Vagina (tissue), 2 donors: ENCODE measurements at places on chromosomes 4 and X.

DNA sequence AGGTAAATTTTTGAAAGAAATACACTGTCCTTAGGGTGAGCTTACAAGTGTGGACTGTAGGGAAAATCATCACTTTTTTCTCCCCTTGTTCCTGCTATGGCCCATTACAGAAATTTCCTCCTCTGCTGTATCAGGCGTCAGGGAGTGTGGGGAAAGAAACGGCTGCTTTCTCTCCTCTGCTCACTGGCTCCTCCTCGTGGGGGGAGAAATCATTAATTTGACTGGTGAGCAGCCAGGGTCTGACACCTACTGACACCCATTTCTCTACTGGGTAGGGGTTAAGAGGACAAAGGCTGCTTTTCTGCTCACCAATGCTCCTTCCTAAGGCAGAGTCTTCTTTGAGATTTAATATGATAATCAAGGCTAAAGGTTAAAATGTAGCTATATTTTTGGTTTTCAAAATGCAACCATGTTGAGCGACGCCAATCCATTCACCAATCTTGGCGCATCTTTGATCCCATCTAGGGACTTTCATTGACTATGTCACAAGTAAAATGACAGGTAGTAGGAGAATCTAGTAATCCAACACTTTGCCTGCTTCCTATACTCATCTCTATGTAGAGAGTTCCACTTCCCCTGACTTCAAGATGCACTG, 25.1 kb downstream of the SETD7 start:
- no peak for DNase-seq

DNA sequence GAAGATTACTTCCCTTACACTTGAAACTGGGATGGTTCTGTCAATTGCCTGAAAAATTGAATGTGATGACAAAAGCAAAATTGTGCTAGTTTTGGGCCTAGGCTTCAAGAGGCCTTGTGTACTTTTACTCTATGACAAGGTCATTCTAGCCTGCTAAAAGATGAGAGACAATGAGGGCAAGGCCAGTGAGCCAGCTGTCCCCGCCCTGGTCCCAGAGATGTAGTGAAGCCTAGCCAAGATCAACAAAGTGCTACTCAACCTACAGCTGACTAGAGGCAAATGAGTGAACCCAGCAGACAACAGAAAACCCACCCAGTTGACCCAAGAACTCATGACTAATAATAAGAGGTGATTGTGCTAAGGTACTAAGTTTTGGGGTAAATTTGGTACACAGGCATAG, 248.7 kb downstream of the IL15 start:
- DNase-seq = no peak

DNA sequence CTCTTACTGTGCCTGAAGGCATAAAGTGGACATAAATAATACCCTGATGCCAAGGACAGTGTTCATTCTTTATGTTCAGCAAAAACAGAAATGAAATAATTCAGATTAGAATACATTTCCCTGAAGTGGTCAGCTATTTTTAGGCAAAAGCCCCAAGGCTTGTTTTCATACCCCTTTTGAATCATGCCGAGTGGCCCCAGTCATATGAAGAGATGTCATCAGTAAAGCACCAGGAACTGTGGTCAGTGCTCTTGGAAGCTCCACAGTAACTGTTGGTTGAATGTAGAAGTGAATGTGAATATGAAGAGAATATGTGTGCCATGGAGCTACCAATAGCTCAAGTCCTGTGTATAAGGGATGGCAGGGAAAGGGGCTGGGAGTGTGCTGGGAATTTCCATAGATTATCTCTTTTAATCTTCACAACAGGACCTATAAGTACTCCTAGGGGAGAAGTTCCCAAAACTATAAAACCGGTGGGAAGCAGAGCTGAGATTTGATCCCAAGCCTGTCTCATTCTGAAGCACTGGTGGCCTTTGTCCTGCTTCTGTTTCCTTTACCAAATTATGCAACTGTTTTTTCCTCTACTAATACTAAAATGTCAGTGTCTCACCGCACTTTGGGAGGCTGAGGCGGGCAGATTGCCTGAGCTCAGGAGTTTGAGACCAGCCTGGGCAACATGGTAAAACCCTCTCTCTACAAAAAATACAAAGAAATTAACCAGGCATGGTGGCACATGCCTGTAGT, 52.6 kb downstream of the FNIP2 start:
- DNase-seq = no peak

DNA sequence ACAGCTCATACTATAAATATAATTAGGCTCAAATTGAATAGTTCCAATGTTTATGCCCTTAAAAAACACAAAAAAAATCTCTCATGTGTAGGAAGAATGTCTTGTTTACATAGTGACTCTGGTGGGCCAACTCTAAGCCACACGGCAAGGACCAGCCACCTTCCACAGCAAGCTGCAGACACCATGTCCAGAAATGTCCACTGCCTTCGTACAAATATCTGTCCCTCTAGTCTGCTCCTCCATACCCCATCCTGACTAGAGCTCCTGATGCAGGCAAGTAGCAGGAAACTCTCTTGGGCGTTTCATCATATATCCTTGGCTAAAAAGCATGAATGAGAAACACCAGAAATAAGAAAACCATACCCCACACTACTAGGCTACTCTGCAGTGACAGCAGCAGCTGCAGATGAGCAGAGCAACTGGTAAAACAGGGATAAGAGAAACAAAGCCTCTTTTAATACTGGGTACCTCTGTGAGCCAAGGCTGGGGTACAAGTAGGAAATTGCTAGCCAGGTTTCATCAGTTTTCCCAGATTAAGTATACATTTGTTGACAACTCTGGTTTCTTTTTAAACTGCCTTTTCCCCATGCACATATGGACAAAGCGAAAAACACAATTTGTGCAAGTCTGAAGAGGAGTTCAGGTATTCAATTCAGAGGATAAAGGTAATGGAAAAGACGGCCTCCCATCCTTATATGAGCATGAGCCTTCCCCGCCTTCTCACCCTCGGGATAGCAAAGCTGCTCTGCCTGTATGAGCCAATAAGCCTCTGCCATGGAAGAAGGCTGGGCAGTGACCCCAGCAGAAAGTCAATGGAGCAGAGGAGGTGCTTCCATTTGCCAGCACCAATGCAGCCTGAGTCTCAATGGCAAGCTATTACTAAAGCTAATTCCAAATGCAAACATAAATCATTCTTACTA, 245.4 kb downstream of the DCLK2 start:
- DNase-seq = no peak

DNA sequence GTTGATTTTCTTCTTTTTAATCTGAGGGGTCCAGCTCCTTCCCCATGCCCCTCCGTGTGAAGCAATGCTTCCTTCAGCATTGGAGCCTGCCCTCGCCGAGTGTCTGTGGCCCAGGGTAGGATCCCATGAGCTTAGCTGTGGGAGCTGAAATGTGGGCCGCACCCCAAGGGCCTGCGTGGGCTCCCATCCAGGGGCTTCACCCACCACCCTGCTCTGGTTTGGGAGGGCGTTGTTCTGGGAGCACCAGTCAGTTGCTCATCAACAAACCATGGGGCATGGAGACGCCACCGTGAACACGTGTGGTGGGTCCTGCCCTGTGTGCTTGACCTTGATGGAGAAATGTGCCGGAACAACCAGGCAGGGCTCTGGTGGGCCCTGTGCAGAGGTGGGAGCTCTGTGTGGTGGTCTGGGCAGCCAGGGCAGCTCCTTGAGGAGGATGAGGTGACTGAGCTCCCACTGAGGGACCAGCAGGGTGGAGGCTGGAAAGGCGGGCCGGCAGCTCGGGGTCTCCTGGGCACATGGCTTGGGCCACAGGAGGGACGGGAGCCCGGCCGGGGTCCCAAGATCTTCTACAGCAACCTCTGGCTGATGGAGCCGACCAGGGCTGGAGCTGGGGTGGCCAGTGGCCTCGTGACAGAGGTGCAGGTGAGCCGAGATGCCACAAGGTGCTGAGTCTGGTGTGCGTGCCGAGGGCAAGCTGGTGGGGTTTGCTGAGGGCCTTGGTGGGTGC, 39.6 kb upstream of the NKX1-1 start:
- DNase-seq = peak; percentile 94

GRCh38 chr4:48909697-48910096, 3.1 kb upstream of the OCIAD2 start:
- no peak for DNase-seq

GRCh38 chrX:80799584-80799983, 10.1 kb downstream of the BRWD3 start:
- DNase-seq = no peak

GRCh38 chrX:153633607-153634180, 13.3 kb upstream of the DUSP9 start:
- DNase-seq = no peak

DNA sequence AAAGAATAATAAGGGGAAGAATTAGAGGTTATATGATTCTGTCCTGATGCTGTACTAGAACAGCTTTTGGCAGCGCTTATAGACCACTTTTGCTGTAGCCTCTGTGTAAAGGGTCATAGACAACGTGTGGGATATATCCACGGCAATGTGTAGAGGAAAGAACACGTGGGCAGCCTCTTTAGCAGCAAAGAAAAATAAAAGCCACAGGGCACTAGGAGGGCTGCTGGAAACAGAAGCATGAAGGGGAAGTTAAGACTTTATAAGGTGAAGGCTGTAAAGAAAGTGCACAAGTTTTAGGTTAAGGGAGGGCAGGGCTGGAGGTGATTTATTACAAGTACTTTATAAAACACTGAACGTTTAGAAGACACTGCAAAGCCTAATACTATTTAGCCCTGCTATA, 20.1 kb upstream of the PHEX start:
- DNase-seq = no peak

- no peak for DNase-seq
These were observed 41.0 kb downstream of the RAI2 start for GRCh38 chrX:17820100-17820499.

- DNase-seq = no peak
These were observed 9.1 kb downstream of the QDPR start for GRCh38 chr4:17502756-17503155.

GRCh38 chr4:78775303-78776078, 659 bp upstream of the BMP2K start:
- DNase-seq = peak; percentile 93

GRCh38 chrX:115390078-115390477, 100.6 kb downstream of the LUZP4 start:
- no peak for DNase-seq

GRCh38 chrX:3244955-3245354, 101.5 kb downstream of the MXRA5 start:
- no peak for DNase-seq

- DNase-seq = no peak
These were observed 1.6 kb downstream of the FBXO8 start for GRCh38 chr4:174281901-174282300.

GRCh38 chrX:134865682-134866255, 125.0 kb upstream of the SMIM10 start:
- no peak for DNase-seq

DNA sequence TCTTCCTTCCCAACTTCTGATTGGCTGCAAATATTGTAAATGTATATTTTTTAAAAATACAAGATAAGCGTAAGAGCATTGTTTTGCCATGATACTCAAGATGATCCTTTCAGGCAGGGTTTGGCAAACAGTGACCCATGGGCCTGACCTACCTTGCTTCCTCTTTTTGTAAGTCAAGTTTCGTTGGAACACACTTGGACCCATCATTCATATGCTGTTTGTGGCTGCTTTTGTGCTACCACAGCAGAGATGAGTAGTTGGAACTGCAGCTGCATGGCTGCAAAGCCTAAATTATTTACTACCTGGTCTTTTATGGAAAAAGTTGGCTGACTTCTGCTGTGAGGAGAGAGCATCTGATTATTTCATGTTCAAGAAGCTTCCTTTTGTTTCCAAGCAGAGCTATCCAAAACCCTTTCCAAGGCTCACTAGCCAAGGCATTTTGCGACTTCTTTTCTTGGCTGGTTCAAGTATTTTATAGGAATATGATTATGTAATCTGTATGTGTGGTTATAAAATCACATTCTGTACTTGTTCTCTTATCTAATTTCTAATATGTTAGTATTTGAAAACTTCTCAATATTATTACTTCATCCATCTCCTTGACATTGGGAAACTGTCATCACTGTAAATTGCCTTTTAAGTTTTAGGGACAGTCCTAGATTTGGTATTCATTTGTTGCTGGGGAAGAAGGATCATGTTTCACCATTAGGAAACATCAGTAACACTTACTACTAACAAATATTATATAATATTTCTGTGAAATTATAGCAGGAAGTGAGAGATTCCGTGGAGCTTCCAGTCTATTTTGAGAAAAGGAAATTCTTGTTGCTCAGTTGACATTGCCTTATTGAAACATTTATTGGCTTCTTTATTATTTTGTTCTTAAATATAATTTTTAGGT, 109.2 kb downstream of the ARHGAP10 start:
- no peak for DNase-seq

GRCh38 chr4:123480706-123481418, 84.3 kb downstream of the SPRY1 start:
- no peak for DNase-seq

- DNase-seq = no peak
These were observed 12.6 kb downstream of the ELF4 start for GRCh38 chrX:130097507-130098209.

DNA sequence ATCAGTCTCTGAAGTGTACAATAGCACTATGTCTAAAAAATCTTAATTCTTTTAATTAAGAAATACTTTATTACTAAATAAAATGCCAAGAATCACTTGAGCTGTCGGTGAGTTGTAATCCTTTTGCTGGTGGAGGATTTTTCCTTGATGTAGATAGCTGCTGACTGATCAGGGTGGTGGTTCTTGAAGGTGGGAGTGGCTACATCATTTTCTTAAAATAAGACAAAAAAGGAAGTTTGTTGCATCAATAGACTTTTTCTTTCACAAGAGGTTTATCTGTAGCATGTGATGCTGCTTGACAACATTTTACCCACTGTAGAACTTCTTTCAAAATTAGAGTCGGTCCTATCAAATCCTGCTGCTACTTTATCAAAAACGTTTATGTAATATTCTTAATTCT, 68.8 kb upstream of the ZC4H2 start:
- DNase-seq = no peak

DNA sequence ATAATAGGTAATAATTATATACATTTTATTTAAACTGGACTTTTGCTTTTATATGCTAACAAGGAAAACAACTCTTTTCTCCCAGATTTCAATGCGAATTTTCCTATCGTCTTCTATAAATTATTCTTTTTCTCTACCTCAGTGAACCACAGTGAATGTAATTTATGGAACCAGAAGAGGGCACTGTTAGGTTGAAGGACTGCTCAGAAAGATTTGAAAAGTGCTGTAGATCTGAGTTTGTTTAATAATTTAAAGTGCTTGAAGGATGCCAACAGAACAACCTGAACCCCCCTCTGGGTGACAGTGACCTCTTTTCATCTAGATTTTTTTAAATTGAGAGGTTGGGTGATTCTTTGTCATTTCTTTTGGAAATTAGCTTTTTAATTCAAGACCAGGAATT, 54.9 kb downstream of the PHOX2B start:
- DNase-seq = no peak

- no peak for DNase-seq
These were observed 9.1 kb downstream of the WFS1 start for GRCh38 chr4:6278801-6279197.

GRCh38 chrX:140709421-140709846, at the start of gene LINC00632:
TSS of gene LINC00632 (plus strand) at chrX:140709759.
- DNase-seq = no peak
